Liver (tissue), 10 donors: ENCODE measurements at places on chromosomes 13 and 19. TPM values are rescaled to one million over a fixed set of nuclear protein-coding genes. Genes with fewer than 3 reads are reported as not detected.

GRCh38 chr13:36067746-36068381 lies 63.3 kb downstream of the DCLK1 start:
- no peaks in the 10 kb centered on the region for H3K36me3 ChIP-seq
- no peaks in the 10 kb centered on the region for H3K27me3 ChIP-seq
- no peaks in the 10 kb centered on the region for H3K4me1 ChIP-seq
- H3K4me3 ChIP-seq = no peak overlapping the region
- H3K27ac ChIP-seq = no peak overlapping the region

- H3K27ac ChIP-seq = no peak overlapping the region
- DNase-seq = no peak
- H3K27me3 ChIP-seq = no peaks in the 10 kb centered on the region
- no peaks in the 10 kb centered on the region for H3K36me3 ChIP-seq
Measured at GRCh38 chr19:11254666-11255065, 7.7 kb downstream of the DOCK6 start.

GRCh38 chr13:40221460-40222201 lies 444.8 kb downstream of the FOXO1 start:
- H3K27me3 ChIP-seq = no peaks in the 10 kb centered on the region
- H3K36me3 ChIP-seq = no peaks in the 10 kb centered on the region

DNA sequence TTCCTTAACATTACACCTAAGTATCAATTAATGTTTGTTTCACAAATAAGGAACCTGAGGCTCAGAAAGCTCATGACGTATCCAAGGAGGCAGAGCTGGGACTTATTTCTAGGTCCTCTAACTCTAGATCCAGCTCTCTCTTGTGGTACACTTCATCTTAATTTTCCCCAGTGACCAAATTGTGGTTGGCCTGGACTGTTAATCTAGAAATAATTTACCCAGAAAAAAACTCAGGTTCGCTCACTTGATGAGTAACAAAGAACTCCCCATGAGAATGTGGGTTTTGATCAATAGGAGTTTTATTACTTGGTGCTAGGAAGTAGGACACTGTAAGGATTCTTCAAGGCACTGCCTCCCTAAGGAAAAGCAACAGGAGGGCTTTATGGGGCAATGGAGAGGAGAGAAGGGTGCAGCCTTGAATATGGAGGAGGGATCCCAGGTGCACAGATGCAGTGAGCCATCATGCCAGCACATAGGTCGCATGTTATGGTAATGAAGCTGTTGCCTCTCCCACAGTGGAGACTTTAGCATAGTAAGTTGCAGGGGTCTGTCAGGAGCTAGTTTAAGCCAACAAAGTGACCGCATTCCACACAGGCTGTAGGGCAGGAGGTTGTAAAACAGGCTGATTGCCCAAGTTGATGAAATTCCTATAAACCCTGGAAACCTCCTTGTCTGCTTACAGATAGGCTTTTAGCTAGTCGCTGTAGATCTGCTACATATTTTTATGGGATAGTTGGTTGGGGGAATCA lies 14.7 kb downstream of the RAP2A start:
- H3K36me3 ChIP-seq = no peaks in the 10 kb centered on the region
- no peak for DNase-seq
- H3K27ac ChIP-seq = no peak overlapping the region
- peaks cover 1% of the 10 kb centered on the region for H3K4me1 ChIP-seq

- H3K27ac ChIP-seq = peak overlapping the region; percentile 91
- H3K4me3 ChIP-seq = peak overlapping the region; percentile 89
- no peaks in the 10 kb centered on the region for H3K27me3 ChIP-seq
- DNase-seq = no peak
- H3K4me1 ChIP-seq = no peaks in the 10 kb centered on the region
Measured at GRCh38 chr19:2477732-2478191, 1.8 kb downstream of the GADD45B start.

GRCh38 chr13:102651392-102651791 lies 43.5 kb downstream of the METTL21C start:
- H3K27ac ChIP-seq = no peak overlapping the region
- no peaks in the 10 kb centered on the region for H3K4me1 ChIP-seq
- H3K36me3 ChIP-seq = peaks cover 34% of the 10 kb centered on the region
- no peaks in the 10 kb centered on the region for H3K27me3 ChIP-seq
- DNase-seq = no peak

DNA sequence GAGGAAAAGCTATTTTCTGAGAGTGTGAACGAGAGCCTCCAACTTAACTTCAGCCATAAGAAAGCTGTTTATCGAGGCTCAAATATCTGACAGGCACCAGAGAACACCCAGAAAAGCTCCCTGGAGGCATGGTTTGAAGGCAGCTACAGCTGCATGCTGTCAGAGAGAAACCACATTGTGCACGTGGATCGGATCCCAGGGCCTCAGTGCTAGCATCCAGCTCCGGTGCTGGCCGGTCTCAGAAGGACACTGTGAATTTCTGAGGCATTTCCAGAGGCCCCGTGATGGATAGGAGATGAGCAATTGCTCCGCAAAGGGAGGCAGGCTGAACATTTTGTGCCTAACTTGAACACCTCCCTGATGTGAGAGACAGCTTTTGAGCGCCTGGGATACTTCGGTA lies 315.7 kb downstream of the FGF9 start:
- H3K4me3 ChIP-seq = no peak overlapping the region
- DNase-seq = no peak
- H3K27ac ChIP-seq = no peak overlapping the region
- H3K4me1 ChIP-seq = no peaks in the 10 kb centered on the region

- DNase-seq = no peak
- H3K36me3 ChIP-seq = peaks cover 5% of the 10 kb centered on the region
- H3K4me1 ChIP-seq = no peaks in the 10 kb centered on the region
Measured at GRCh38 chr19:13932149-13932637, 6.0 kb downstream of the PODNL1 start.

GRCh38 chr13:45496942-45497341 lies 32.2 kb downstream of the COG3 start:
- no peak overlapping the region for H3K27ac ChIP-seq
- no peak for DNase-seq
- H3K36me3 ChIP-seq = peaks cover 42% of the 10 kb centered on the region

DNA sequence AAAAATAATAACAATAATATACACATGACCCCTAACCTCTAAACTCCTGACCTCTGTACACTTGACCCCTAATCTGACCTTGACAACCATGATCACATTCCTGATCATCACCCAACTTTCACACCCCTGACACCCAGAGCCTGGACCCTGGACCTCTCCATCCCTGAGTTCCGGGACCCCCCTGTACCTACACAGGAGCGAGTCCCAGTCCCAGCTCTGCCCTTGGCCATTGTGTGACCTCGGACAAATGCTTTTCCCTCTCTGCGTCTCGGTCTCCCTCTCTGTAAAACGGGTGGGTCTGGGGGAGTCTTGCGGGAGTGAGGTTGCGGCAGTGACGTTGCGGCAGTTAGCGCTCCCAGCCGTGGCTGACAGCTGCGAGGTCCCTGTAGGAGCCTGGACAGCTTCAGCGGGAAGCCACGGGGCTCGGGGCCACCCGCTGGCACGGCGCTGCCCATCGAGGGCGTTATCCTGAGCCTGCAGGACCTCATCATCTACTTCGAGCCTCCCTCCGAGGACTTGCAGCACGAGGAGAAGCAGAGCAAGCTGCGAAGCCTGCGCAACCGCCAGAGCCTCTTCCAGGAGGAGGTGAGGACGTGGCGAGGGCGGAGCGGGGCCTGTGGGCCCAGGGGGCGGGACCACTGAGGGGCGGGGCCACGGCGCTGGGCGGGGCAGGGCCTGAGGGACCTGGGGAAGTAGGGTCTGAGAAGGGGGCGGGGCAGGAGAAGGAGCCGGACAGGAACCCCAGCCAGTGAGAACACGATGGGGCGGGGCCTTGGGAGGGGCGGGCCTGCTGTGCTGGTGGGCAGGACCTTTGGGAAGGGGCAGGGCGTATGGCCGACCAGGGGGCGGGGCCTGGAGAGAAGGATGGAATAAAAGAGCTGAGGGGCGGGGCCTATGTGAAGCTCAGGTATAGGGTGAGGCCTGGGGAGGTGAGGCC lies 19.2 kb downstream of the RYR1 start:
- H3K27me3 ChIP-seq = no peaks in the 10 kb centered on the region
- H3K27ac ChIP-seq = no peak overlapping the region
- H3K36me3 ChIP-seq = no peaks in the 10 kb centered on the region
- no peak overlapping the region for H3K4me3 ChIP-seq
- DNase-seq = no peak
- no peaks in the 10 kb centered on the region for H3K4me1 ChIP-seq

DNA sequence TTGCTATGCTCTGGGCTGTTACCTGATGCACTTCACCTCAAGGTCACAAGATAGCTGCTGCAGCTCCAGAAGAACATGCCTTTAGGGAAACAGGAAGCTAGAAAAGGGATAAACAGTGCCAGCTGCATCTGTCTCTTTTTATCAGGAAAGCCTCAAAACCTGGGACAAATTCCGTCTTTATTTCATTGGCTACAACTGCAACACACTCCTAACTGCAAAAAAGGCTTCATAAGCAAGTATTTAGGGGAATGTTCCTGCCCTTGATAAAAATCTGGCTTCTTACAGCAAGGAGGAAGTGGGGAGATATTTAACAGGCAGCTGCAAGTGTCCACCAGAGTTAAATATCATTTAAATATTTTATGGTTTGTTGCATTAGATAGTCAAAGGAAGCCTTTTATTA lies 34.2 kb upstream of the SERTM1 start:
- H3K27me3 ChIP-seq = no peaks in the 10 kb centered on the region
- H3K4me3 ChIP-seq = no peak overlapping the region

DNA sequence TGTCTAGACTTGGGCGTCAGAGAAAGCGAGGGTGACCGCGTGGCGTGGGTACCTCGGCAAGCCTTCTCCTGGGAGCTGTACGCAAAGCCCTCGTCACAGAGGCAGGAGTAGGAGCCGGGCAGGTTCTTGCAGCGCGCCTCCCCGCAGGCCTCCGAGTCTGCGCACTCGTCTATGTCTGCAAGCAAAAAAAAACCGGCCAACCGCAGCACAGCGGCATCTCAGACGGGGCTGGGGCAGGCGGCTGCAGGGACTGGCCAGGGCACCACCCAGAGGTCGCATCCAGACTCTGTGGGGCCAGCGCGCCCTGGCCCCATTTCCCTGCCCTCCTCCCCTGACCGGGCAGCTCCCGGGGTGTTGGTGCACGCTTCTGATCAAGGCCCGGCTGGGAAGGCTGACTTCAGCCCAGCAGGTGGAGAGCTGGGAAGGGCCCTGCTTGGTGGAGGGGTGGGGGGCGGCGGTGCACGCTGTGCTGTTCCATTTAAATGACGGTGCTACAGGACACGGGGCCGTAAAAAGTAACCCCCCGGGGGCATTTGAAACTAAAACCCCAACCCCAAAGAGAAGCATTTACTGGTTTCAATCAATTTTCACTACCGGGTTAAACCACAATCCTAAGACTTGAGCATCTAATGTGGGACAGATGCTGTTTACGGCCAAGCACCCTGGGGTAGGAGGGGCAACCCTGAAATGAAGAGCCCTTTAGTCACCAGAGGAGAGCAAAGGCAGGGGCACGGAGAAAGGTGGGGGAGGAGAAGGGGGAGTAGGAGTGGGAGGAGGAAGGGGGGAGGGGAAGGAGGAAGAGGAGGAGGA lies 28.2 kb downstream of the GAS6 start:
- H3K27me3 ChIP-seq = no peaks in the 10 kb centered on the region
- H3K27ac ChIP-seq = no peak overlapping the region
- H3K36me3 ChIP-seq = no peaks in the 10 kb centered on the region
- no peak for DNase-seq
- H3K4me1 ChIP-seq = peaks cover 27% of the 10 kb centered on the region
- no peak overlapping the region for H3K4me3 ChIP-seq

GRCh38 chr19:14408491-14409145 lies 10.5 kb downstream of the DDX39A start:
- peaks cover 1% of the 10 kb centered on the region for H3K4me1 ChIP-seq
- no peaks in the 10 kb centered on the region for H3K27me3 ChIP-seq
- no peak overlapping the region for H3K4me3 ChIP-seq

LRFN3 gene
- polyA plus RNA-seq = 2.2 TPM

APC2 gene
- polyA plus RNA-seq = 0.06 TPM

IL17D gene
- polyA plus RNA-seq = 0.19 TPM

ELANE gene
- polyA plus RNA-seq = 2.7 TPM

SIGLEC6 gene
- not detected for polyA plus RNA-seq

SSBP4 gene
- 4.0 TPM for polyA plus RNA-seq

SMIM44 gene
- polyA plus RNA-seq = not detected

CLDN10 gene
- 15.1 TPM for polyA plus RNA-seq
